ENCODE measurements at places on chromosomes 7 and 10.

GRCh38 chr7:138338361-138338760, 121.7 kb upstream of the TRIM24 start:
- peak; percentile 70 for DNase-seq

- peak; percentile 79 for DNase-seq
These were observed 140.0 kb downstream of the PTPRN2 start for GRCh38 chr7:158447506-158448171.

GRCh38 chr7:39623732-39624441, 515 bp downstream of the RALA start:
- peak; percentile 12 for DNase-seq

- DNase-seq, result no peak
These were observed 169.0 kb downstream of the SRPK2 start for GRCh38 chr7:105219771-105220160.

DNA sequence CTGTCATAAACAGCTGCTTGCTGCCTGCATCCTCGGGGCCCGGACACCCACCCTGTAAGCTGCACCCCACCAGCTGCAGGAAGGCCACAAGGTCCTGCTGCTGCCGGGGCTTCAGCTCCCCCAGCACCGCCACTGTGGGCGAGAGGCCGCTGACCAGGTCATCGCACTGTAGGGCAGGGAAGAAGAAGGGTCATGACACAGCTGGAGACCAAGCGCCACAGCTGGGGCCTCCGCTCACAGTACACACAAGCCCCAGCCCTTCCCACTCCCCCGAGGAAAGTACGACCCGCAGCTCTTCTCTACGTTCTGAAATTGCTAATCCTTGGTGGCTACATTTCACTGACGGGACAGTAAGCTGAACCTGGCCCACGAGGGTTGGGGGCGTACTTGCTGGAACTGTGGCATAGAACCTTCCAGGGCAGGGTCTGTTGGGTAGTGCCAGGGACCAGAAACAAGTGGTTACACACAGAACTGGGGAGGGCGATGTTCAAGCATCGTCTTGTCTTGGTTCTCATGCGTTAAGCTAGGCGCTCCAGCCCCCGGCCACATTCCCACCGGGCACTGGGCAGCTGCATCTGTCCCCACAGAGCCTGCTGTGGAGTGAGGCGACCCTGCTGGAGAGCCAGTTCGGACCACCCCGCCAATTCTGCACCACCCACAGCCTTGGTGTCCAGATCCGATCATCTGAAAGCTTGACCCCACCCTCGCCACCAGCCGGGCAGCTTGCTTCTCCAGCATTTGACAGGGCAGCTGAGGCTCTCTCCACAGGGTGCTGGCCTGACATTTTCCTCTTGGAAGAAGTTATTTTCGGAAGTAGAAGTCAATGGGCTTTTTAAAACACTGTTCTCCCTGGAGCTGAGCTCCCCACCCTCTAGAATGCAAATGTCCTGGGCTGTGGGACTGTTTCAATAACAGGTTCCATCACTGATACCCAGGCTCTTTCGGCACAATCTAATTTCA, 50.8 kb downstream of the GSDME start:
- DNase-seq, result no peak

GRCh38 chr7:119562839-119563238, 710.1 kb upstream of the KCND2 start:
- DNase-seq, result no peak

- no peak for DNase-seq
These were observed 22.5 kb upstream of the GNA12 start for GRCh38 chr7:2866601-2867000.

DNA sequence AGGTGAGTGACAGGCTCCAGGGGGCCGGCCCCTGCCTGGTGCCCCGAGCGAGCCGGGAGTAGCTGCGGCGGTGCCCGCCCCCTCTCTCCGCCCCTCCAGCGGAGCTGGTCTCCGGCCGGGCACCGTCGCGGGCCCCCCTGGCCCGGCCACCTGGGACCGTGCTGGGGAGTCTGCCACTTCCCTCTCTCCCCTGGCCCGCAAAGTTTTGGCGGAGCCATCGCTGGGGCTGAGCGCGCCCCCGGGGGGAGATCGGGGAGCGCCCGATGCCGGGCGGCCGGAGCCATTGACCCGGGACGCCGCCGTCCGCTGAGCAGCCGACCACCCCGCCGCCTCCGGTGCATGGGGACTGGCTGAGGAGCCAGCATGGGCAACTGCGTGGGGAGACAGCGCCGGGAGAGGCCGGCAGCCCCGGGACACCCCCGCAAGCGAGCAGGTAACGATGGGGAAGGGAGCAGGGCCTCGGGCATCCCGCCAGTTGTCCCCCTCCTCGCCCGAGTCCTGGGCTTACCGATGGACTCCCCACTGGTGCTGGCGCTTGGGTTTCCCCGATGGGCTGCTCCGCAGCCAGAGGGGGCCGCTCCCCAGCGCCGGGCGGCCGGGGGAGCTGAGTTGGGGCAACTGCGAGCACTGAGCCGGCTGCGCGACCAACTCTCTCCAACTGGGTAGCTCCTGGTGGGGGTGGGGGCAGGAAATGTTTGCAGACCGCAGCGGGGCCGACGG, at the start of gene UBTD1:
Gene UBTD1 (plus strand): TSS at position 84 of the 720 bp plus-strand sequence. CDS start 280 bp downstream, at position 364.
- no peak for DNase-seq

DNA sequence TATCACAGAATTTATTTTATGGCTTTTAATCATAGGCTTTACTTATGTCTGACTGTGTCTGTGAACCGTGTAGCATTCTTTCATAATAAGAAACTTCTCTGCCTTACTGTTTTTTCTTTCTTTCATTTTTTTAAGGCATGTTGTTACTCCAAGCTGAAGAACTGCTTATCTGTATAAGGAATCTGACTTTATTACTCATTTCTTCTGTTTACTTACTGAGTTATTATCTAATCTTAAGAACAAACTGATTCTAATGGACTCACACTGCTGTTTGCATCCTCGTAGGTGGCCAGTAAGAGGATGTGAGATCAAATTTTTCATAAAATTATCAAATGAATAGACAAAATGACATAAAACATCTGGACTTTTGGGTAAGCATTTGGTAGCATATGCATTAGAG, 54.7 kb upstream of the DNAJC1 start:
- no peak for DNase-seq

- DNase-seq, result peak; percentile 95
These were observed 262.8 kb downstream of the DYNC1I1 start for GRCh38 chr7:96034940-96035727.

GRCh38 chr10:100327007-100327717, 2.9 kb downstream of the PKD2L1 start:
- peak; percentile 41 for DNase-seq

DNA sequence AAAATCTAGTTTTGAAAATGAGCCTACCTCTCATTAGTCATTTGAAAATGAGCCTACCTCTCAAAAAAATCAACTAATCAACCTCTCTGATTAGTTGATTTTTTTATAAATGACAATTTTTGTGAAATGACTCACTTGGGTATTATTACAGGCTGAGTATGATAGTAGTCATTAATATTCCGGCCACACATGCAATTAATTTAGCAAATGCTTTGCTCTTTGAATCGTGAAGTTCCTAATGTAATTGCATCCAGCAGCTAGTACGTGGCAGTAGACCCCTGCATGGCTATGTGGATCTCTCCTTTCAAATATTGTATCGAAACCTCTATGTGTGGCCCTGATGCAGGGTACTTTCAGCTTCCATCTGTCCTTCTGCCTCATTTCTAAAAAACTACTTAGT, 245.9 kb upstream of the PHYHIPL start:
- DNase-seq, result no peak

DNA sequence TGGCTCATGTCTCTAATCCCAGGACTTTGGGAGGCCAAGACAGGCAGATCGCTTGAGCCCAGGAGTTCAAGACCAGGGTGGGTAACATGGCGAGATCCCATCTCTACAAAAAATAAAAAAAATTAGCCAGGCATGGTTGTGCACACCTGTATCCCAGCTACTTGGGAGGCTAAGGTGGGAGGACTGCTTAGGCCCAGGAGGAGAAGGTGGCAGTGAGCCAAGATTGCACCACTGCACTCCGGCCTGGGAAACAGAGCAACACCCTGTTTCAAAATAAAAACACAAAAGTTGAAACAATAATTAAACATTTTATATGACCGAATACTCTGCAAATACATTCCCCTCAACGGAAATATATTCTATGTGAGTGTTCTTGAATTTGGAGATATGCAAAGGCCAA, 40.3 kb downstream of the JMJD1C start:
- no peak for DNase-seq

DNA sequence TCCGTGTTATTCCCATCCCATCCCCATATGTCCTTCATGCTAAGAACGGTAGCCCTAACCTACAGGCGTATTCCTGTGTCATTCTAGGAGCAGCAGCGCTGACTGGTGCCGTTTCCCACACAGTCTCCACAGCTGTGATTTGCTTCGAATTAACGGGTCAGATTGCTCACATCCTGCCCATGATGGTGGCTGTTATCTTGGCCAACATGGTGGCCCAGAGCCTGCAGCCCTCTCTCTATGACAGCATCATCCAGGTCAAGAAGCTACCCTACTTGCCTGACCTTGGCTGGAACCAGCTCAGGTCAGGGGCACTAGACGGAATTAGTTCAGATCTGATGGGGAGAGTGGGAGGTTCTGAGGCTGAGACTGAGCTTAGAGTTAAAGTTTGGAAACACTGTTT, 20.7 kb downstream of the FAM131B start:
- DNase-seq, result no peak

GRCh38 chr7:46649876-46650275, 728.8 kb upstream of the IGFBP3 start:
- no peak for DNase-seq

GRCh38 chr7:92133737-92134270, 473 bp downstream of the CYP51A1 start:
- DNase-seq, result peak; percentile 84

Measured in NCI-H1092 treated with DMSO at 0.1 percent for 48 hours (cell line).